ENCODE measurements at places on chromosomes 13 and 19.

DNA sequence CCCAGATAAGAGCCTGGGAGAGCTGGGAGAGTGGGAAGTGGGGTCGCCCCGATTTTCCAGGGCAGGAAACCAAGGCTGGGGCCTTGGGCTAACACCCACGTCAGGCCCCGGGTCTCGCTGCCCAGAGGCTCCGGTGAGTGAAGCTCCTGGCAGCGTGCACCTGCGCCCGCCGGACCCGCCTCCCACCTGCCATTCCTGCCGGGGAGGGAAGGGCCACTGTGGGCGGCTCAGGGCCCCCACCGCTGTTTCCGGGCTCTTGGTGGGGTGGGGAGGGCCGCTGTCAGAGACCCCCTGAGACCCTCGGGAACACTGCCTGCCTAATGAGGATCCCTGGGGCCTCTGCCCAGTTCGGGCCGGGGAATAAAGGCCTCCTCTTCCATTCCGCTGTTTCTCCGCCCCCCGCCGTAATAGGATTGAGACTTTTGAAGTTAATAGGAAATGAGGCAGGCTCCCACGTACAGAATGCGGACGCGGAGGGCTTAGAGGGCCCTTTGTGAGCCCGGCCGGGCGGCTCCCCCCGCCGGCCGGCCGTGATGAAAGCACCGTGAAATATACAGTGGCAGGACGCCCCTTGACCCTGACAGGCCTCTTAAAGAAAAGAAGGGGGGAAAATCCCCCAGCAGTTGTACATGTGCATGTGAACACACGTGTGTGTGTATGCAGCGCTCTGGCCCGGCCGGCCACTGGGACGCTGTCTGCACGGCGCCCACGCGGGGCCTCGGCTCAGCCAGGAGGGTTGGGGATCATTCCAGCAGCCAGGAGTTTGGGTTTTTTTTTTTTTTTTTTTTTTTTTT is 33.2 kb downstream of the EFNA2 start:
- no peak for DNase-seq

DNA sequence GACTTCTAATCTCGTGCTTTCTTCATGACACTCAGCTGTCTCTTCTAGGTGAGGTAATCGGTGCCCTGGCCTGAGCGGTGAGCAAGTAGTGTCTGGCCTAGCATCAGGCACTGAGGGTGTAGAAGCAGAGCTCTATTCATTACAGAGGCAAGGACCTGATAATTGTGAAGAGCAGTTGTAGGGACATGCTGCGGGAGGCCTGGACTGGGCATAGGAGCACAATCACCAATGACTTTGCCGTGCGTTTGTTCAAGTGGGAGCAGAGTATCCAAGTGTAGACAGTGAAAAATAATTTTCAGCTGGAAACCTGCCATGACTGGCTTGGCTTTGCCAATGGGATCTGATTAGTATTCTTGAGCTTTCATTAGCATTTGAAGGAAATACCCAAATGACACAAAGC is 32.1 kb upstream of the DCLK1 start:
- no peak for DNase-seq

- no peak for DNase-seq
Observed at GRCh38 chr13:112818698-112819045, 128.8 kb downstream of the ATP11A start.

DNA sequence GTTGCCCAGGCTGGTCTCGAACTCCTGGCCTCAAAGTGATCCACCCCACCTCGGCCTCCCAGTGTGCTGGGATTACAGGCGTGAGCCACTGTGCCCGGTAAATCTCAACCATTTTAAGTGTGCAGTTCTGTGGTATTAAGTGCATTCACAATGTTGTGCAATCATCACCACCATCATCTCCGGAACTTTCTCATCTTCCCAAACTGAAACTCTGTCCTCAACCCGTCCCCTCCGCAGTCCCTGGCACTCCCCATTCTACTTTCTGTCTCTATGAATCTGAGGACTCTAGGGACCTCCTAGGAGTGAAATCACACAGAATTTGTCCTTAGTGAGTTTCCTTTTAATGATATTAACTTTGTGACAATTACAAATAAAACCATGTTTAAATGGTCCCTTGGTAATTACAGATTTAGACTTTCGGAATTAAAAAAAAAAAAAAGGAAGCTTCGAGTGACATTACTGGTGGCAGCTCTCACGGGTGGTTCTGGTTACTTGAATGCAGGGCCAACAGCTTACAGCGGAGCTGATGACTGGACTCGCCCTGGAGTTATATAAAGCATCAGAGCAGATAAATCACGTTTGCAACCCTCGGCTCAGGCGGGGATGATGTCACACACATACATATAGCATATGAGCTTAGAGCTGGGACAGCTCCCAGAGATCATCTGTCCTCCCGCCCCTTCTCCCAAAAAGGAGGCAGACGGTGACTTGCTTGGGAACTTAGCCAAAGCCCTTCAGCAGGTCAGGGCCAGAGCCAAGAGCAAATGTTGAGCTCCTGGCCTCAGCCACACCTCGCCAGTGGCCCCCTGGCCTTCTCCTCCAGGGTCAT is 89.8 kb downstream of the ZNF557 start:
- no peak for DNase-seq

DNA sequence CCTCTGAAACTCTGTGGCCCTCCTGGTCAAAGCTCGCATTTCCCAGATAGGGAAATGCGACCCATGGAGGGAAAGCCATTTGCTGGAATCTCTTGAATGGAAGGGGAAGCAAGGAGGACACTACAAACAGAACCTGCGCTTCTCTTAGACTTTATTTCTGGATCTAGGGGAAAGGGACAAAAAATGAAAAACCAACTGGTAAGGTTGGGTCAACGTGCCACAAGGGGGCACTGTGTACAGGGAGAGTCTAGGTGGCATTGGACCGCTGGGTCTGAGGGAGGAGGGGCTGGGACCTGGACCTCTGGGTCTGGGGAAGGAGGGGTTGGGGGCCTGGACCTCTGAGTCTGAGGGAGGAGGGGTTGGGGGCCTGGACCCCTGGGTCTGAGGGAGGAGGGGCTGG is 5.0 kb downstream of the KLK4 start:
- DNase-seq: no peak

- DNase-seq: no peak
Observed at GRCh38 chr13:94503851-94504250, 24.4 kb upstream of the DCT start.

GRCh38 chr13:45138282-45138681 is 18.0 kb downstream of the GTF2F2 start:
- no peak for DNase-seq

DNA sequence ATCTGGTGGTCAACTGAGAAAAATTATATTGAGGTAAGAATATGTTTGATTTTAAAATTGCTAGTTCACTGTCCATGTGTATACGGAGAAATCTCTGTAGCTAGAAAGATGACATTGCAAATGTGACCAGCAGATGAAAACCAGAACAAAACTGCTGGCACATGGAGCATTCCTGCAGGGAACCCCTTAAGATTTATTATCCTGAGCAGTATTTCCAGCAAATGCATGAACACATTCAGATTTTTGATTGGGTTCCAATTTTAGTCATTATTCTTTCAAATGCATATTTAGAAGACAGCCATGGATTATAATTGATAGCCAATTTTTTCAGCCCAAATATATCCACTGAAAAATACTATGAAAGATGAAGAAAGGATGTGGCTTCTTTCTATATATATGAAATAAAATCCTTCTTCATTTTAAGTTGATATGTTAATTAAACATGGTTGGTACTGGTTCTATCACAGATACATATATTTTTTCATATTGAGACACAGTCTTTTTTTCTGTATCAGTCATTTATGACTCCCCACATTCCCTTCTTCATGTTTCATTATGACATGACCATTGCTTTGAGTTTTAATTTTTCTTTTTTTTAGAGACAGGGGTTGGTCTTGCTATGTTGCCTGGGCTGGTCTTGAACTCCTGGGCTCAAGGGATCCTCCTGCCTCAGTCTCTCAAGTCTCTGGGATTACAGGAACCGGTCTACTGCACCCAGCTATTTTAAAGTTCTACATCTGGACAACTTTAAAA is 376.5 kb downstream of the KLF12 start:
- no peak for DNase-seq

- no peak for DNase-seq
Observed at GRCh38 chr19:34918190-34918589, 8.5 kb upstream of the ZNF30 start.

DNA sequence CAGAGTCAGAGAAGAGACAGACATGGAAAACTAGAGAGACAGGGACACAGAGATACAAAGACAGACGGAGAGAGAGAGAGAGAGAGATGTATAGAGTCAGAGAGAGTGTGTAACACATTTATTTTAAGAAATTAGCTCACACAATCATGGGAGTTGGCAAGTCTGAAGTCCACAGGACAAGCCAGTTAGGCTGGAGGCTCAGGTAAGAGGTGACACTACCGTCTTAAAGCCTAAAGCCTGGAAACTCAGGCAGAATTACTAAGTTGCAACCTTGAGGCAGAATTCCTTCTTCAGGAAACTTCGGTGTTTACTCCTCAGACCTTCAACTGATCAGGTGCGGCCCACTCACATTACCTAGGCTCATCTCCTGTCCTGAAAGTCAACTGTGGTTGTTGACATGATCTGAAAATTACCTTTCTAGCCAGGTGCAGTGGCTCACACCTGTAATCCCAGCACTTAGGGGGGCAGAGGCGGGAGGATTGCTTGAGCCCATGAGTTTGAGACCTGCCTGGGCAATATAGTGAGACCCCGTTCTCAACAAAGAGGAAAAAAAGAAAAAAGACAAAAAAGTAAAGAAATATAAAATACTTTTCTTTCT is 2.8 kb upstream of the TNFSF14 start:
- DNase-seq: no peak

All from stimulated activated CD8-positive, alpha-beta memory T cell treated with anti-CD3 and anti-CD28 coated beads, Interleukin-12 subunit alpha, Interleukin-12 subunit beta, amount 100 ng/mL, for 4 hours (primary cell).